ENCODE measurements at places on chromosomes 1 and 21.

GRCh38 chr1:30095451-30096025, 627.8 kb downstream of the MATN1 start:
- no peak for DNase-seq

- DNase-seq: no peak
These were observed 25.5 kb downstream of the RGS7 start for GRCh38 chr1:241331328-241332036.

DNA sequence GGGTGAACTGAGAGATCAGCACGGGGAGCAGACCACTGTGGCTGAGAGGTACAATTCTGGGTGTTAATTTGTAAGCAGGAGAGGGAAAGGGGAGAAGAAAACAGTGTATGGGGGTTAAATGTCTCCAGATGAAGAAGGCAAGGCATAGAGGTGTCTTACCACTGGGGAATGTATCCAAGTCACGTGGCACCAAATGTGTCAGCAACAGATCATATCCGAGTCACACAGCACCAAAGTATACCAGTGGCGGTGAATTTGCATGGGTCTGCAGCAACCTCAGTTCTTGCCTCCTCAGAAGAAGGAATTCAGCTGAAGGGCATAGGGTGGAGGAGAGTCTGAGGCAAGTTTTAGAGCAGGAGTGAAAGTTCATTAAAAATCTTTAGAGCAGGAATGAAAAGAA, 21.2 kb upstream of the SYCP1 start:
- DNase-seq: no peak

- DNase-seq: no peak
These were observed 226.4 kb upstream of the RRP15 start for GRCh38 chr1:218058730-218059129.

DNA sequence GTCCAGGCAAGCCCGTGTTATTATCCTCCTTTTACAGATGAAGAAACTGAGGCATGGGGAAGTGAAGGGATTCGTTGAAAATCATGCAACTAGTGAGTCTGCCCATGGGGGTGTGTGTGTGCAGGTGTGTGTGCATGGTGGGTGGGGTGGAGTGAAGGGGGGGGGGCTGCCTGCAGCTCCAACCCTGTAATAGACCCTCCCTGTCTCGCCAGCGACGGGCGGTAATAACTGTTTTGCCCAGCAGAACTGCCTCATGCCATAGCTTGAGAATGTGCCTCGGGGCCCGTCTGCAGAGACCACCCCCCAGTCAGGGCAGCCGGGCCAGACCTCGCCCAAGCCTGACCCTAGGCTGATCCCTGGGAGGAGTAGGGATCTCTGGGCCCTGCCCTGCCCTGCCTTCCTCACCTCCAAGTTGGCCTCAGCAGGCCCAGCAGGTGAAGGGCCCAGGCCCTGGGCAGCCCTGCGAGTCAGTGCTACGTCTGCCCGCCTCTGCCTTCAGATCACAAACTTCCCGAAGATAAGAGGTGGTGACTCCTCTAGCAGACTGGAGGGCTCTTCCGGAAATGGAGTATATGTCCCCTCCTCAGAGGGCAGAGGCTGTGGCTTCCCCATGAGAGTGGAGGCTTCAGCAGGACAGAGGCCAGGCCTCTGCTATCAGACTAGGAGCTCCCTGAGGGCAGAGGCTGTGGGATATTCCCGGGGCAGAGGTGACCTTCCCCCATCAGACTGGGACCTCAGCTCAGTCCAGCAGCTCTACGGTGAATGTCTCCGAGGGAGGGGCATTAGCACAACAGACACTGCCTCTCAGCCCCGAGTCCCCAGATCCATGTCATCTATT, 15.7 kb upstream of the EPHA2 start:
- DNase-seq: no peak

DNA sequence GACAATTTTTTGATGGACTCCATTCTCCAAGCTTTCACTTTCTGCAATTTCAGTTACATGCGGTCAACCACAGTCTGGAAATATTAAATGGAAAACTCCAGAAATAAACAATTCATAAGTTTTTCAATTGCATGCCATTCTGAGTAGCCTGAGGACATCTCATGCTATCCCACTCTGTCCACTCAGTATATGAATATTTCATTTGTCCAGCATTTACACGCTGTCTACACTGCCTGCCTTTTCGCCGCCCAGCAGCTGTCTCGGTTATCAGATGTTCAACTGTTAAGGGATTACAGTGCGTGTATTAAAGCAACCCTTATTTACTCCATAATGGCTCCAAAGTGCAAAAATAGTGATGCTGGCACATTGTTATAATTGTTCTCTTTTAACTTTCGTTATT, 116.3 kb downstream of the ADSS2 start:
- no peak for DNase-seq

DNA sequence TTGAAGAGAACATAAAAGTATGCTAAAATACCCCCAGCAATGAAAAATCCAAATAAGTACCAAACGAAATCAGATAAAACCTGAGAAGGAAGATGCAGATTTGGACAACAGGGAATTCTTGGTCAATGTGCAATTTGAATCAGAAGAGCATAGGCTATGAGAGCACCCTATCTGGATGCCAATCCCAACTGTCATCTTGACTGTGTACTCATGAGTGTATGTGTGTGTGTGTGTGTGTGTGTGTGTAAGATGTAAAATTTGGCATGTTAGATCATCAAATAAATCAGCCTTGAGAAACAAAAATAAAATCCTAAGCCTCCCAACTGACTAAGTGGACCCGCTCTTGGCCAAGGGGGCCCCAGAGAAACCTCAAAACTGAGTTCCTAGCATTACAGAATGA, 18.0 kb upstream of the SPRR2G start:
- no peak for DNase-seq

DNA sequence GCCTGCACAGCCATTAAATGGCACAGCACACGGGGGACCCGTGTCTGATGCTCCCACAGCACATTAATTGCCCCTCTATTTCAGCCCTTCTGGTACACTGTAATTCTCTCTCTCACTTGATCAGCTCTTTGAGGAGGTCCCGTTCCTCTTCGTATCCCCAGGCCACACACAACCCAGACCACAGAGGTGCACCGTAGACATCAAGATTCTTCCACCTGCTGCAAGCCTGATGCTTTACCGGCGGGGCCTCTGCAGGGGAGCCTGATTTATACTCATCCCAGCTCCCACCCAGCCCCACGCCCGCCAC, 759 bp downstream of the SMYD3 start:
- no peak for DNase-seq

GRCh38 chr1:5793516-5793915, 198.7 kb downstream of the NPHP4 start:
- DNase-seq: no peak

GRCh38 chr1:28917757-28918118, 3.4 kb downstream of the EPB41 start:
- DNase-seq: no peak

DNA sequence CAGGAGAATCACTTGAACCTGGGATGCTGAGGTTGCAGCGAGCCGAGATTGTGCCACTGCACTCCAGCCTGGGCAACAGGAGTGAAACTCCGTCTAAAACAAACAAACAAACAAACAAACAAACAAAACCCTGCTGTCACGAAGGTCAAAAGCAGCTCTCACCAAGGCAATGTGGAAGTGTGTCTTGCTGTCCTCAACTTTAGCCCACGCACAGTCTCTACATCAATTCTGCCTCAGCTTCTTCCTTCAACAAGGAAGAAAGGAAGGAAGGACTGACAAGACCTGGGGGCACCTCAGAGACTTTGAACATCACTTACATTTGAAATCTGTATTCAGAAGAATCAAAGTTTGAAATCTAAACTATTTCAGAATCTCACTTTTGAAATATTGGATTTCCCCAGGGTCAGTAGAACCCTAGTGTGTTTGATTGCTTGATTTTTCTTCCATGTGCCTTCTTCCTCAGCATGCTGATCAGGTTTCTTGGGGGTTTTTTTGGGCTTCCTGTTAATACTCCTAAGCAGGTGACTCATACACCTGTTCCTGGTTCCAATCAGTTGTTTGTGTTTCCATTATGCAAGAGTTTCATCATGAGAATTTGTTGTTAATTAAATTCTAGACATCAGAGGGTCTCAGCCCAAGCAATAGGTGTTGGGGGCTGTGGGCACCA, 6.5 kb upstream of the CSTB start:
- no peak for DNase-seq

GRCh38 chr1:11927866-11928592, 1.8 kb upstream of the KIAA2013 start:
- DNase-seq: no peak

DNA sequence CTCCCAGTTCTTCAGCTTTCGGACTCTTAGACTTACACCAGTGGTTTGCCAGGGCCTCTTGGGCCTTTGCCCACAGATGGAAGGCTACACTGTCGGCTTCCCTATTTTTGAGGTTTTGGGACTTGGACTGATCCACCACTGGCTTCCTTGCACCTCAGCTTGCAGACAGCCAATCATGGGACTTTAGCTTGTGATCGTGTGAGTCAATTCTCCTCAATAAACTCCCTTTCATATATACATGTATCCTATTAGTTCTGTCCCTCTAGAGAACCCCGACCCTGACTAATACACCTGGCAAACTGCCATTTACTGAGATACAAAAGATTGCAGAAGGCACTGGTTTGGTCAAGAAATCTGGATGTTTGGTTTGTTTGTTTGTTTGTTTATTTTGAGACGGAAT, 6.4 kb upstream of the RAB4A start:
- DNase-seq: no peak

DNA sequence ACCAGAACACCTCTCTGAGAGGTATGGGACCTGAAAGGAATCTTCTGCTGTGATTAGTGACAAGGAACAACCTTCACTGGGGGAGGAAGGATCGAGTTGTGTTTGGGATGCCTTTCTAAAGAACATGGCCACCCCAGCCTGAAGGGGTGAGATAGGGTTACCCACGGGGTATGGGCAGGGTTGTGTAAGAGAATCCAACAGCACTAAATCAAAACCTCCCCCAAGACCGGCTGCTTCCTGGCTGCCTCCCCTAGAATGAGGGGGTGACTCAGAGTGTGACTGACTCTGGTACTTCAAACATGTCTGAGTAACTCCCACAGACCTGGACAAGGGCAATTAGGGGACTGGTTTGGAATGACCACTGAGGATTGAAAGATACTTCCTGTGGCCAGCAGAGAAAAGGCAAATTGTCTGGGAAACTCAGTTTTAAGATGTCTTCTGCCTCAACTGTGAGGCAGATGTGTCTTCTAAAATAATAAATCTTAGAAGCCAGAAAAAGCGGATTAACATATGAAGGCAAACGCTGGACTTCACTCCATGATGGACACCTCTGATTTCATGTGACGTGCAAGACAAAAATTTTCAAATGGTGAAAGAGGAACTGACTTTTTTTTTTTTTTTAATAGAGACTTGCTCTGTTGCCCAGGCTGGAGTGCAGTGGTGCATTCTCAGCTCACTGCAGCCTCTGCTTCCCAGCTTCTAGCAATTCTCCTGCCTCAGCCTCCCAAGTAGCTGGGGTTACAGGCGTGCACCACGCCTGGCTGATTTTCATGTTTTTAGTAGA, 6.7 kb upstream of the PTPN14 start:
- no peak for DNase-seq

DNA sequence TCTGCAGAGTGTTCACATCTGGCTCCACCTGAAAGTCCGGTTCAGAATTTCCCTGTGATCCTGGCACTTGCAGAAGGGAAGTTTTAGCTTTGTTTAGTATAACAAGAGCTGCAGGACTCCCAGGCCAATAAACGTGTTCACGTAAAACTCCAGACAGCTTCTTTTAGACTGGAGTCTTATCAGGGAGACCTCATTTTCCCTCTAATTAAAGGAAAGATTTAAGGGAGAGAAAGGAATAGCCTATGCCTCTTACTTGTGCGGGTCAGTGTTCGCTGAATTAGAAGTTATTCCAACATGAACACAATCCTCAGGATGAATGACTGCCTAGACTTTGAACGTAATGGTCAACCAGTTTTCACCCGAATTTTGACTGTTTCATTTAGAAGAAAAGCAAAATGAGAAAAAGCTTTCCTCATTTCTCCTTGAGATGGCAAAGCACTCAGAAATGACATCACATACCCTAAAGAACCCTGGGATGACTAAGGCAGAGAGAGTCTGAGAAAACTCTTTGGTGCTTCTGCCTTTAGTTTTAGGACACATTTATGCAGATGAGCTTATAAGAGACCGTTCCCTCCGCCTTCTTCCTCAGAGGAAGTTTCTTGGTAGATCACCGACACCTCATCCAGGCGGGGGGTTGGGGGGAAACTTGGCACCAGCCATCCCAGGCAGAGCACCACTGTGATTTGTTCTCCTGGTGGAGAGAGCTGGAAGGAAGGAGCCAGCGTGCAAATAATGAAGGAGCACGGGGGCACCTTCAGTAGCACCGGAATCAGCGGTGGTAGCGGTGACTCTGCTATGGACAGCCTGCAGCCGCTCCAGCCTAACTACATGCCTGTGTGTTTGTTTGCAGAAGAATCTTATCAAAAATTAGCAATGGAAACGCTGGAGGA, 202.1 kb upstream of the SGIP1 start:
- DNase-seq: peak; percentile 70

GRCh38 chr1:245953876-245954660, 553.0 kb downstream of the SMYD3 start:
- no peak for DNase-seq
